Uterus (tissue), 4 donors: ENCODE measurements at places on chromosomes 6 and 20. TPM values are rescaled to one million over a fixed set of nuclear protein-coding genes. Genes with fewer than 3 reads are reported as not detected.

Gene PPP1R14C
- not detected for total RNA-seq

Gene KCNK16
- not detected for total RNA-seq

Gene XKR7
- 0.14 TPM for total RNA-seq

Gene ENPP3
- 0.40 TPM for total RNA-seq

Gene NR2E1
- total RNA-seq, result not detected

Gene NFATC2
- 36.4 TPM for total RNA-seq

Gene UBE3D
- 16.8 TPM for total RNA-seq

Gene SOX18
- total RNA-seq, result 21.5 TPM

Gene TRIM26
- 24.7 TPM for total RNA-seq

DNA sequence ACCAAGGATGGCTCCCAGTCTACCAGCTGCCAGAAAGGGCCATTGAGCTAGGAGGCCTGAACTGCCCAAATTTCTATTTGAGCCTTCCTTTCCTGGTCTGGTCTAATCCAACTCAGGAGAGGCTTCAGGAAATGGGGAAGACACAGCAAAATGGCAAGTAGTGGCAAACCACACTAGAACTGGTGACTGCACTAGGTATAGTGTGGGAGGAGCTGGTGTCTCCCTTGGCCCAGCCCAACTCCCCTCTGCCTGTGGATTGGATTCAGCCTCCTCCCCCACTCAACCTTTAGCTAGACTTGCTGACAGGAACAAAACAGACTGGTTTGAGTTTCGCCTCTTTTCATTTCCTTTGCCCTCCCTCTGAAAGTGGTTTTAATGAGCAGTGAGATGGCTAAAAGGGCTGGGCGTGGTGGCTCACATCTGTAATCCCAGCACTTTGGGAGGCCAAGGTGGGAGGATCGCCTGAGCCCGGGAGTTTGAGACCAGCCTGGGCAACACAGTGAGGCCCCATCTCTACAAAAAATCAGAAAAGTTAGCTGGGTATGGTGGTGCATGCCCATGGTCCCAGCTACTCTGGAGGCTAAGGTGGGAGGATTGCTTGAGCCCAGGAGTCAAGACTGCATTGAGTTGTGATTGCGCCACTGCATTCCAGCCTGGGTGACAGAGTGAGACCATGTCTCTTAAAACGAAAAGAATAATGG, 17.5 kb downstream of the MRPS18A start:
- peak; percentile 55 for DNase-seq

DNA sequence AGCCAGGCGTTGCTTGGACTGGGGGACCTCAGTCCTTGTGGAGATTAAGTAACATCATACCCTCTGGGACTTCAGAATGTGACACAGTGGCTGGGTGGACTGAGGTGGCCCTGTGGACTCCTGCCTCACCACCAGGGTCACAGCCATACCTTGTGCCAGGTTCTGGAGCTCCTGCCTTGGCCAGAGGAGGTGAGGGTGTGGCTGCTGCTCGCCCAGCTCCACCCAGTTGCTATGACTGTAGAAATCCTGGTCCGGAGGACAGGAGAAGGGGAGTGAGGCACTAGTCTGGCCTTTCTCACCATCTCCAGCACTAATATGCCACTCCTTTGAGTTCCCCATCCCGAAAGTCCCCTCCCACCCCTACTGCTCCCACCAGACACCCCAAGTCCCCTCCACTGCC, 1.9 kb downstream of the VWA7 start:
- DNase-seq, result no peak

DNA sequence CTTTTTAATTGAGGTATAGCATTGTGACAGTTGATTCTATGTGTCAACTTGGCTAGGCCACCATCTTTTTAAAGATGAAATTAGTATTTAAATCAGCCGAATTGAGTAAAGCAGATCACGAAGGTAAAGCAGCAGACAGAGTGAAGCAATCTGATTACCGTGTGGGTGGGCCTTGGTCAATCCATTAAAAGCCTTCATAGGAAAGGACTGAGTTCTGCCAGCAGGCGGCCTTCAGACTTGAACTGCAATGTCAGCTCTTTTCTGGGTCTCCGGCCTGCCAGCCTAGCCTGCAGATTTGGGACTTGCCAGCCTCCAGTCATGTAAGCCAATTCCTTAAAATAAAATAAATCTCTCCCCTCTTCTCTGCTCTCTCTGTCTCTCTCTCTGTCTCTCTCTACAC, 22.4 kb upstream of the TGM2 start:
- no peak for DNase-seq

DNA sequence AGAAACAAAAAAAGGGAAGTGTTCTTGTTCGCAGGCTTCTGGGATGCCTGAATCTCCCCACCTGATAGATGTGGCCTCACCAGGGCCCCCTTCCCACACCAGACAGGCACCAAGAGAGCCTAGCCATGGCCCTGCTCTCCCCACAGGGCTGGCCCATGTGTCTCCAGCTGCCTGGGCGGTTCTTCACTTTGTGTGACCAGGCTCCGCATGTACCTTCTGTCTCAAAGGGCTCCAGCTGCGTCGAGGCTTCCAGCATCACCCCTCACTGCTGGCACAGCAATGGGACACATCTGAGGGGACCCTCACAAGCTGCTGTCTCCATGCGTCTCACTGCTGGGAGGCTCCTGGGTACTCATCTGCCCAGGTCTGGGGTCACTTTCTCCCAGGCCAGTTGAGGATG, 362.9 kb downstream of the ZFAND3 start:
- DNase-seq, result no peak

DNA sequence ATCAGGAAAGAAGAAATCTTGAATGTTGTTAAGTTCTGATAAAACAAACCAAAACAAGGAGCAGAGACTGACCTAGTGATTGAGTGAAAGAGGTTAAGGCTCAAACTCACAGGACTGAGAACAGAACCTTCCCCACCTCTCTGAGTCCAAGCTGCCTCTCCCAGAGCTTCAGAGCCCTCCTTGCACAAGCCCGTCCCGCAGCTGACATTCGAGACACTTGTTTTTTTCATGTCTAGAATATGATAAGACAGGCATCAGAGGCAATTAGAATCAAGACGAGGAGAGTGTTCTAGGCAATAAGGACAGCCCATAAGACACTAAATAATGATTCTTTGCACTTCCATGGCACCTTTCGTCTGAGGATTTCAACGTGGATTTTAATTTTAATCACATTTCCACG, 140.6 kb downstream of the PXDC1 start:
- DNase-seq, result no peak

GRCh38 chr6:139728876-139729427, 354.5 kb upstream of the CITED2 start:
- no peak for DNase-seq

DNA sequence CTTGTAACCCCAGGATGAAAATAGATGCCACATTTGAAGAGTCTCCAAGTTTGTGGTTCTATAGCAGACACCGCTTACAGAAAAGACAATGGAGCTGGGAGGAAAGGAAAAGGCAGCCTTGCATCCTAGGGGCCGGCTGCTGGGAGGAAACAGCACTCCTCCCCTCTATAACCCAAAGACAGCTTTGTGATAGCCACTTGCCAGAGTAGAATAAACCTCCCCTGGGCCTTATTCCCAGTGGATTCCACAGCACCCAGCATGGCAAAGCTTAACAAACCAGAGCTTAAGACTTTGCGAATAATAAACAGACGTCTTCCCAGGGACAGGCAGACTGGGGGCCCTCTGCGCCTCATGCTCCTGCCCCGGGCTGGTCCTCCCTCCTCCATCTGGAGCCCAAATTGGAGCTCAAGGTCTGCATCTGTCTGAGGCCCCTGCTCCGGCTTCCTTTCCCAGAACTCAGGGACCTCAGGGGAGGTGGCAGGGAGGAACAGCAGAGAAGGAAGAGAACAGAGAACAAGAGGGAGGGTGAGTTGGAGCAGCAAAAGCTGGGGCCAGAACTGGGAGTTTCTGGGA, 8.8 kb upstream of the TAF8 start:
- no peak for DNase-seq

DNA sequence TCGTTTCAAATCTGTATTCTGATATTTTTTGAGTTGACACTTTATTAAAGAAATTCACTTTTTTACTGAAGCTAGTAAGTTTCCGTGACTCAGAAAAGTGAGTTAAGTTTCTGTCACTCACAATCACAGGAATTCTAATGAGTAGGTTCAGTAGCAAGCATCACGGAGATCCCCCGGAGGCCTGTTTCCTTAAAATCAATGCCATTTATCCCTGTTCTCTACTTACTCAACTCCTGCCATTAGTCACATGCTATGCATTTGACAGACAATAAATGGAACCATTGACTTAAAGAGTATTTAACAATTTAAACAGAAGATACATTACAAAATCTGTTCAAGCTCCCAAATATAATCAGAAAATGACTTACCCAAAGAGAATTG, 9.1 kb downstream of the SLC18B1 start:
- DNase-seq, result no peak

DNA sequence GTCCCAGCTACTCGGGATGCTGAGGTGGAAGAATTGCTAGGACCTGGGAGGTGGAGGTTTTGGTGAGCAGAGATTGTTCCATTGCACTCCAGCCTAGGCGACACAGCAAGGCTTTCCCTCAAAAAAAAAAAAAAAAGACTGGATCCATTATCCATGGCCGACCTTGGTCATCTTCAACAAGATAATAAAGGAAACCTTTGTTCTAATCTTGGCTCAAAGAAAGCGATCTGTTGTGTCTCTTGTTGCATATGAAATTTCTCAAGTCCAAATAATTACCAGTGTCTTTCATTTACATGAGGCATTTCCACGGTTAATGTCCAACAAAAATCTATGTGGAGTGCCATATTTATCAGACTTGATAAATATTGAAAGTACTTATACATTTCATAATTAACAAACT, 23.7 kb upstream of the KIF16B start:
- no peak for DNase-seq

- no peak for DNase-seq
These were observed 47.9 kb downstream of the KCNK5 start for GRCh38 chr6:39181333-39181732.

DNA sequence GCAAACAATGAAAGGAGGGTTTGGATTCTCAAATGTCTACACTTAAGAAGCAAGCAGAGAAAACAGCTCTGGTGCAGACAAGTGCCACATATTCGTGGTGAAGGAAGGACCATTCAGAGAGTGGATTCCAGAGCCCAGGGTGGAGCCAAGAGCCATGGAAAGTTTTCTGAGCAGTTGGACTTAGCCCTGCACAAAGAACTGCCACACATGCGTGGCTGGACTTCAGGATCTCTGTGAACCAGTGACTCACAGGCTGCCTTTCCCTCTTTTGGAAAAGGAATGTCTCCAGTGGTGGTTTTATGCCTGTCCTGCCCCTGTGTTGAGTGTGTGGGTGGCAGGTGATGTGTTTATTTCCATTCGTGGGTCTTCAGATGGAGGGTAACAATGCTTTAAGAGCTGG, 489.5 kb downstream of the CDH26 start:
- DNase-seq, result no peak

- DNase-seq, result no peak
These were observed 145.3 kb upstream of the TENT5A start for GRCh38 chr6:81897793-81898192.

DNA sequence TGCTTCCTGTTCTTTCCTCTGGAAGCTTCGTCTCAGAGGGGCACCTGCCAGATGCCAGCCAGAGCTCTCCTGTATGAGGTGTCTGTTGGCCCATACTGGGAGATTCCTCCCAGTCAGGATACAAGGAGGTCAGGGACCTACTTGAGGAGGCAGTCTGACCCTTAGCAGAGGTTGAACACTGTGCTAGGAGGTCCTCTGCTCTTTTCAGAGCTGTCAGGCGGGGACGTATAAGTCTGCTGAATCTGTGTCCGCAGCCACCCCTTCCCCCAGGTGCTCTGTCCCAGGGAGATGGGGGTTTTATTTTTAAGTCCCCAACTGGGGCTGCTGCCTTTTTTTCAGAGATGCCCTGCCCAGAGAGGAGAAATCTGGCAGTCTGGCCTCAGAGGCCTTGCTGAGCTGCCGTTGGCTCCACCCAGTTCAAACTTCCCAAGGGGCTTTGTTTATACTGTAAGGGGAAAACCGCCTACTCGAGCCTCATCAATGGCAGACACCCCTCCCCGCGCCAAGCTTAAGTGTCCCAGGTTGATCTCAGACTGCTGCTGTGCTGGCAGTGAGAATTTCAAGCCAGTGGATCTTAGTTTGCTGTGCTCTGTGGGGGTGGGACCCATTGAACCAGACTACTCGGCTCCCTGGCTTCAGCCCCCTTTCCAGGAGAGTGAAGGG, 326.7 kb downstream of the BCKDHB start:
- no peak for DNase-seq

- DNase-seq, result peak; percentile 19
These were observed 201.0 kb upstream of the CEP162 start for GRCh38 chr6:84428300-84428907.

DNA sequence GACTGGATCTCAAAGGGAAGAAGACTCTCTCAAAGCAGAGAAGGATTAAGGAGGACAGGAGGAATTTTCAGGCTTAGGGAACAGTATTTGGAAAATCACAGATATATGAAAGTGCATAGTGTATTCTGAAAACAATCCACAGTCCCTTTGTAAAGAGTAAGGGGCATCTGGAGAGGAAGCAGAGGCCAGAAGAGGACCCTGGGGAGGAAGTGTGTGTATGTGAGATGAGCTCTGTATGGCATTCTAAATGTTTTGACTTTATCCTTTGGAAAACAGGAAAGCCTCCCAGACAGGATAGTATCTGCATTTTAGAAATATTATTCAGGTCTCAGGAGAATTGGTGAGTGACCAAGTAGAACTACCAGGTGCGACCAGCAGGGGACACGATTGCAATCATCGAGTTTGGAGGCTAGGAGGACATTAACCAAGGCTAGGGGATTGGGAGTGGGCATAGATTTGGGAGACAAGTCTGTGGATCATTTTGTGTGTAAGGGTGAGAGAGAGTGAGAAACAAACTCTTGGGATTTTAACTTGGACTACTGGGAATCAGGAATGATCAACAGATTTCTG, 38.3 kb upstream of the FAM184A start:
- DNase-seq, result no peak

DNA sequence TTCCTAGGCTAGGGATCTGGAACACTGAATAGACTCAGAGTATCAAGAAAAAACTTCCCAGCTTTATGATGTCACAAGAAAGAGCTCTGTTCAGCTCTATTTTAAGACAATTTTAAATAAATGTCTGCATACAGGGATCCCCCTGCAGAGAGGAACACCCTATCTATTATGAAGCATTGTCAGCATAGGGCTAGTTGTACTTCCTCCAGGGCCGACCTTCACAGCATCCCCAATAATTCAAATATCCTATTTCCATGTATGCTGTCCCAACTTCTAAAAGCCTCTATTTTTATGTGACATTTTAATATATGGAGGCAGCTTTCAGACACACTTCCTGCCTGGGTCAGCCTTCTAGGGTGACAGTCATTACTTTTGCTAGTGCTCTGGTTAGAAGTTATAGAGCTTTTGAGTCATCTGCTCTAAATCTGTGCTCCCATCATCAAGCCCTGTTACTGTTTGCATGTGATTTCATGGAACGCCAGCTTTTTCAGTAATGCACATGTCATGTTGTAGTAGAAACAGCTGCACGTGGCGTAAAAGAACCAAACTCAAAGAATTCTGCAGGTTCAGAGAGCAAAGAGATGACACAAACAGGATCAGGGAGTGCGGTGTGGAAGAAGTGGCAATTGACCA, 189.2 kb downstream of the ADGB start:
- no peak for DNase-seq

- no peak for DNase-seq
These were observed 257.8 kb downstream of the BTBD3 start for GRCh38 chr20:12175538-12175937.

- DNase-seq, result peak; percentile 59
These were observed 148.9 kb downstream of the CEBPB start for GRCh38 chr20:50339466-50339901.

GRCh38 chr6:53659458-53659857, 6.1 kb downstream of the KLHL31 start:
- DNase-seq, result no peak

- DNase-seq, result no peak
These were observed 24.2 kb upstream of the PNPLA1 start for GRCh38 chr6:36245572-36246061.

- DNase-seq, result no peak
These were observed 30.1 kb downstream of the PCMT1 start for GRCh38 chr6:149779644-149779963.
